ENCODE measurements at places on chromosomes 2 and 18. TPM values are rescaled to one million over a fixed set of nuclear protein-coding genes. Genes with fewer than 3 reads are reported as not detected.

Gene SPATA3
- not detected for total RNA-seq

Gene NOSTRIN
- 70.0 TPM for total RNA-seq

GRCh38 chr2:172106108-172106961, 3.6 kb upstream of the DLX2 start:
- no peak for DNase-seq

Gene MAP3K19
- total RNA-seq, result not detected

DNA sequence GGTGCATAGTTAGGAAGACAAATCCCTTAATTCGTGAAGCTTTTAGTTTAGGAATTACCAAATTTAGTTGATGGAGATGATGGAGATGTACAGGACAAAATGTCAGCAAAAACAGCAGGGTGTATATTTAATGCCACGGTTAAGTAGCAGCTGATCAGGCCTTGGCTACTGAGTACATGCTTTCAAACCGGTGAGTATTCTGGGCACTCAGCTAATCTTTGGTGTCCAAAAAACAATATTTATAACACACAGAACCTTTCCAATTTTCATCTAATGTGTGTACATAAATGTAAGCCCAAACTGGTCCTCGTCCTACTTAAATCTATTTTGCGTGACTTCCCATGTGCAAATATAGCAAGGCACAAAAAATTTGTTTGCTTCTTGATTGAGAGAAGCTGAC, 703.4 kb upstream of the LINC00305 start:
- DNase-seq, result no peak

Gene GLI2
- 4.7 TPM for total RNA-seq

DNA sequence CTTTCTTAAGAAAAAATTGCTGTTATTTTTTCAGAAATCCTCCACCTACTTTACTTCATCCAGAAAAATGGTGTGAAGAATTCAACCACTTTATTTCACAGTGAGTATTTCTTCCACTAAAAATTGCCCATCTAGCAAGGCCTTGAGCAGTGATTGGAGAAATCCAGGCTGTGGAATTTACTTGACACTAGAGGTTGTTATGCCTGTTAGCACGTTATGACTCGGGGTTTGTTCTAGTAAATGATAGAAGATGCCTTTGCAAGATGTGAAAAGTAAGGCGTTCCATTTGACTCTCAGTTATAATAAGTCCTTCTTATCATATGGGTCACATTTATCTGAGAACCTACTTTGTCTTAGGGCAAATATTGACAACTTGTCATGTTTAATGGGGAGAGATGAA, 157.4 kb downstream of the MYO3B start:
- DNase-seq, result no peak

DNA sequence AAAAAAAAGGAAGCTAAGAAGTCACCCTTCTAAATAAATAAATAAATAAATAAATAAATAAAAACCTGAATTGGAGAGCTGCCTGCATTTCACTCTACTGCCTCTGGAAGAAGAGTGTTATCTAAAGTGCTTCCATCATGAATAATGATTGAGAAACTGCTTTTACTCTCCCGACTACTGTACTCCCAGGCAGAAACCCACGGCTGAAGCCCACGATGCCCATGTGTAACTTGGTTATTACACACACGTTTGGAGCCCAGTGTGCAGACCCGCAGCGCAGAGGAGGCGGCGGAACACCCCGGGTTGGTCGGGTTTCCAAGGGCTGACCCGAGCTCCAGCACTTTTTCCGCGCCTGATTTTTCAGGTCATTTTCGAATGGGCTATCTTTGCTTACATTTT, 697 bp upstream of the SPATS2L start:
- DNase-seq, result peak; percentile 72

Gene DES
- total RNA-seq, result 59.4 TPM

DNA sequence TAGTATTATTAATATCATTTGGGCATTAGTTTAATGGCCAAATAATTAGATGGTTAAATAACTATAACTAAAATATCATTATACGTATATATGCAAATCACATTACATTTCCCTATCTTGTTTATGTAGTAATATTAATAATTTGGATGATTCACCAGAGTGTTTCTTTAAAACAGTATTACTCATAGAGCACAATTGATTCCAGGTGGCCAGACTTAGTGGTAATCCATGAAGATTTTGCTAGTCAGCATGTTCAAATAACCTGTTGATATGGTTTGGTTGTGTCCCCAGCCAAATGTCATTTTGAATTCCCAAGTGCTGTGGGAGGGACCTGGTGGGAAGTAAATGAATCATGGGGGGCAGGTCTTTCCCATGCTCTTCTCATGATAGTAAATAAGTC, 782.3 kb downstream of the LRP1B start:
- no peak for DNase-seq

Gene CFAP65
- not detected for total RNA-seq

Gene LRRC30
- not detected for total RNA-seq
